ENCODE measurements at places on chromosomes 11 and 22. TPM values are rescaled to one million over a fixed set of nuclear protein-coding genes. Genes with fewer than 3 reads are reported as not detected.

ALG12 gene
- 13.6 TPM for total RNA-seq

SAA4 gene
- total RNA-seq: not detected

ZBTB16 gene
- total RNA-seq: not detected

MUC15 gene
- not detected for total RNA-seq

TIMM8B gene
- total RNA-seq: 69.6 TPM

KCNJ4 gene
- total RNA-seq: 0.14 TPM

GPR83 gene
- 0.07 TPM for total RNA-seq

TMEM191C gene
- 1.0 TPM for total RNA-seq

PRR33 gene
- not detected for total RNA-seq

SAA1 gene
- total RNA-seq: 0.24 TPM

ST3GAL4 gene
- total RNA-seq: 26.6 TPM

OR51I1 gene
- not detected for total RNA-seq

MIOX gene
- total RNA-seq: 0.09 TPM

EFCAB6 gene
- total RNA-seq: 0.36 TPM

OR5P2 gene
- not detected for total RNA-seq

NFAM1 gene
- not detected for total RNA-seq

MMP13 gene
- total RNA-seq: not detected

SLC15A3 gene
- total RNA-seq: not detected

GLYATL1 gene
- total RNA-seq: not detected

MS4A12 gene
- not detected for total RNA-seq

LRP4 gene
- 8.8 TPM for total RNA-seq

OR51B2 gene
- total RNA-seq: not detected

JAM3 gene
- total RNA-seq: 4.4 TPM

PRG2 gene
- total RNA-seq: not detected

SPON1 gene
- total RNA-seq: not detected

IRAG1 gene
- 0.05 TPM for total RNA-seq

MTCH2 gene
- 135 TPM for total RNA-seq

LRRC55 gene
- total RNA-seq: not detected

UBQLNL gene
- total RNA-seq: not detected

CYTH4 gene
- total RNA-seq: 0.69 TPM

MB gene
- 11.2 TPM for total RNA-seq

F2 gene
- total RNA-seq: 2.7 TPM

MRGPRF gene
- 0.15 TPM for total RNA-seq

TCN1 gene
- total RNA-seq: 0.45 TPM

FKBP2 gene
- 135 TPM for total RNA-seq

Measured in A549 treated with DMSO at 1 μM for 4 hours (cell line).